ENCODE measurements at places on chromosomes 16 and 17.

- DNase-seq = no peak
Observed at GRCh38 chr17:74214484-74215341, 1.3 kb downstream of the TTYH2 start.

- no peak for DNase-seq
Observed at GRCh38 chr17:63452962-63453551, 7.0 kb upstream of the CYB561 start.

- DNase-seq = no peak
Observed at GRCh38 chr17:17987901-17988300, 15.2 kb downstream of the DRC3 start.

GRCh38 chr17:34235389-34236028, 19.6 kb upstream of the CCL2 start:
- no peak for DNase-seq

DNA sequence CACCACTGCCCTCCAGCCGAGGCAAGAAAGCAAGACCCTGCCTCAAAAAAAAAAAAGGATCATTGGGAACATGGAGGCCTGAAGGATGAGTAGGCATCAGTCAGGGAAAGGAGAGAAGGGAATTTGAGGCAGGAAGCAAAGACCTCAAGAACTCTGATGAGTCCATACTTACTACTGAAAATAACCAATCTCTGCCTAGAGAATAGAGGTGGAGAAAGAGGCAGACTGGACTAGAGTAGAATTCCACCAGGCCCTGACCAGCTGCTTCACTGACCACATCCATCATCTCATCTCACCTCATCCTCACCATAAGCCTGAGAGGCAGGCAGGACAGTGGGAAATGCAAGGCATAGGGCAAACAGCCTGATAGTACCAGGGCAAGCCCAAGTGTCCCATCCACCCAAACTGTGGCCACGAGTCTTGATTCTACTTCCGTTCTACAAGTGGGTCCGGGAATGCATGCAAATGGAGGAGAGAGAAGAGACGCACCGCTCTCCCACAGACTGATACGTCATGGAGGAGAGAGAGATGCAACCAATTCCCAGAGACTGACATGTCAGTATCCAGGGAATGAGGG, 17.1 kb downstream of the ANKRD11 start:
- no peak for DNase-seq

- no peak for DNase-seq
Observed at GRCh38 chr16:66469291-66469946, 42.3 kb downstream of the BEAN1 start.

GRCh38 chr16:12199524-12199923, 223.0 kb downstream of the SNX29 start:
- DNase-seq = no peak

- peak; percentile 46 for DNase-seq
Observed at GRCh38 chr16:3187798-3188674, at the start of gene OR1F1. OR1F1 (plus strand) TSS chr16:3188204.

DNA sequence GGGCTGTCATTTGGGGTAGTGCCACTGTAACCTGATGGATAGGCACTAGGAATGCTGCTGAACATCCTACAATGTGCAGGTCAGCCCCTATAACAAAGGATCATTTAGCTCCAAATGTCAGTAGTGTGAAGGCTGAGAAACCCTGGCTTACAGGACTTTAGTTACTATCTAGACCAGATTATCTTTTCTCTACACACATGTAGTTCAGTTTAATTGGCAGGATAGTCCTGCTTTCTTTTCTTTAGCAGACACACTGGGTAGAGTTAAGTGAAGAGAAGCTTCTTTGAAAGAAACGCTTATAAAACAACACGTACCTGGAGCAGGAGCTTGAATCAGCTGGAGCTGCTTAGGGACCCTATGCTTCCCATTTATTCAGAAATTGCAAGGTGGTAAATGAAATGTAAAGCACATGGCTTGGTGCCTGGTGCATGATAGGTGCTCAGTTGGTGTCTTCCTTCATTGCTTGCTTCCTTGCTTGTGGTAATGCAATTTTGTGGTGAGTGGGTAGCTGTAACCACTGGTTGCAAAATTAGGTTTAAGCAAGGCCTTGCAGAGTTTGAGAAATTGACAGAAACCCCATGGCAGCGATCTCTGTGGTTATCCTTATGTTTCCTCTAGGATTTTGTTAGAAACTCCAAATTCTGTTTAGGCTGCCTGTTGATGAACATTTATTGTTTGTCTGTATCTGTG, 9.4 kb downstream of the METTL9 start:
- DNase-seq = no peak

DNA sequence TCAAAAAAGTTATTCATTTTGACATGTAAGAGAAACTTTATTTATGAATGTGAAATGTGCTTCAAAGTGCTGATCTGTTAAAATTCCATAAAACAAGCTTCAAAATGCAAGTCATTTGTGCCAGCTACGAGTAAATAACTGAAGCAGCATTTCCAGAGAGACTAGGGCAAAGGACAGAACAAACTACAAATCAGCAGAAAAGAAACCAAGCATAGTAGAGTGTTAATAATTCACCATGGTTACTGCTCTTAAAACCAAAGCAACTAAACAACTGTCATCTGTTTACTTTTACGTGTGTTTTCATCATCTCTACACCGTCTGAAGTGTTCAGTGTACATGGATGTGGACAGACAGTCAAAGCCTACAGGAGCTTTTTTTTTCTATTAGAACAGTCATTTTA, 1.6 kb upstream of the ASPA start:
- DNase-seq = no peak

- DNase-seq = no peak
Observed at GRCh38 chr17:381941-382643, 29.5 kb upstream of the RPH3AL start.

- DNase-seq = no peak
Observed at GRCh38 chr16:64983231-64983630, 138.6 kb downstream of the CDH11 start.

DNA sequence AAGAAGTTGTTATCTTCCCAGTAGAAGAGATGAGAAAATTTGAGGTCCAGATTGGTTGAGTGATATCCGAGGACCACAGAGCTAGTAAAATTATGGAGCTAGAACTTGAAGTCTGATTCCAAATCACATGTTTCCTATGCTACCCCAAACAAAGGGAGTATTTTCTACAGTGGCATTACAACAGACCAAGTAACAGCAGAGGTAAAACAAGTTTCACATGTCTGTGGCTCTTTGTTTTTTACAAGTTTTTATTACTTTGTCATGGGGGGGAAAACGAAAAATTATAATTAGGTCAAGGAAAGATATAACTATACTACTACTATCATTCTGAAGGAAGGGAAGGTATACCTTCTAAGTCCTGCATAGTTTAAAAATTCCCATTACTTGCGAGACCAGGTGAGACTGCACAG, 49.4 kb downstream of the KANSL1 start:
- no peak for DNase-seq

DNA sequence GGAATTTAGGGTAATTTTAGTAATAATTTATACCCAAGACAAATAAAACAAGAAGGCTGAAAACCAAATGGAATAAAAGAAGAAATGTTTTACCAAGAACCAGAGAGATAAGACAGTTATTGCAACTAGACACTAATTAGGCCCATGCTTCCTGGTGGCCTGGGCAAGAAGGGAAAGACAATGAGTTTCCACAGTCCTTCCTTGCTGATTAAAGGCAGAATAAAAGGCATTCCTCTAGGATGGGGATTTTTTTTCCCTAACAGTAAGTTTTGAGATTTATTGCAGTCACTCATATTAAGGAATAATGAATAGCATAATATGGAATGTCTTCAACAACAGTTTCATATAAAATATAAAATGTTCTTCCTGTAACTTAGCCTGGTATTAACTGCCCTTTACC, 41.5 kb downstream of the TOM1L2 start:
- DNase-seq = no peak

- no peak for DNase-seq
Observed at GRCh38 chr16:14325502-14326401, 254.6 kb downstream of the MRTFB start.

DNA sequence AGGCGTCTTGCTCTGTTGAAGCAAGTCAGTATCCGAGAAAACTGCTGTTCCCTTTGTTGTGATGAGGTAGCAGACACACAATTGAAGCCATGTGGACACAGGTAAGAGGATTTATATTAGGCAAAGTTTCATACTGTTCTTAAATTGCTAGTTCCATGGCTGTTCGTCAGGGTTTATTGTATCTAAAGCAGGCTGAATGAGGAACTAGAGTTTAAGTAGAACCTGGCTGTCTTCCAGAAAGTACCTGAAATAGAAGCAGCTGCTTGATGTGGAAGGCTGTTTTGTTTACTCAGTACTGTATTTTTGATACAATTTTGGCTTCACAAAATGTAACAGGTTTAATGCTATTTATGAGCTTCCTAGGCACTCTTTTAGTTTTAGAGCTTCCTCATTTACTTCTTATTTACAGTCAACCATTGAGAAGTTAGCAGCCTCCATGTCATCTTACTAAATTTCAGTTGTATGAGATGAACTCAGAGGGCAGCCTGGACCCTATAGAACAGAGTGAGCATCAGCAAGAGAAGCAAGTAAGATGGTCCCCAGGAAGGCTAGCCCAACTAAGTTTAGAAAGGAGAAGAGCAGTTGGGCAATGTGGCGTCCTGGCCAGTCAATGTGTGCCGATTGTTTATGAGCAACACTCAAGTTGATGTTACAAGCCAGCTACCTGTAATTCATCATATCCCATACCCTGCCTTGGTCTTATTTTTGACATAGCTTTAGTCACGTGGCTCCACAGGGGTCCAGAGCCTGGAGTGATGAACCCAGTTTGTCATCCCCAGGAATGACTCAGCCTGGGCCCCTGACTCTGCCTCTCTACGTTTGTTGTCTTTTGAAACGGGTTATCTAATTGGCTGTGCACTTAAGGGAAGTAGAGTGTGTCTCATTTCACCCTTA, 9.7 kb upstream of the ARL2BP start:
- DNase-seq = no peak

DNA sequence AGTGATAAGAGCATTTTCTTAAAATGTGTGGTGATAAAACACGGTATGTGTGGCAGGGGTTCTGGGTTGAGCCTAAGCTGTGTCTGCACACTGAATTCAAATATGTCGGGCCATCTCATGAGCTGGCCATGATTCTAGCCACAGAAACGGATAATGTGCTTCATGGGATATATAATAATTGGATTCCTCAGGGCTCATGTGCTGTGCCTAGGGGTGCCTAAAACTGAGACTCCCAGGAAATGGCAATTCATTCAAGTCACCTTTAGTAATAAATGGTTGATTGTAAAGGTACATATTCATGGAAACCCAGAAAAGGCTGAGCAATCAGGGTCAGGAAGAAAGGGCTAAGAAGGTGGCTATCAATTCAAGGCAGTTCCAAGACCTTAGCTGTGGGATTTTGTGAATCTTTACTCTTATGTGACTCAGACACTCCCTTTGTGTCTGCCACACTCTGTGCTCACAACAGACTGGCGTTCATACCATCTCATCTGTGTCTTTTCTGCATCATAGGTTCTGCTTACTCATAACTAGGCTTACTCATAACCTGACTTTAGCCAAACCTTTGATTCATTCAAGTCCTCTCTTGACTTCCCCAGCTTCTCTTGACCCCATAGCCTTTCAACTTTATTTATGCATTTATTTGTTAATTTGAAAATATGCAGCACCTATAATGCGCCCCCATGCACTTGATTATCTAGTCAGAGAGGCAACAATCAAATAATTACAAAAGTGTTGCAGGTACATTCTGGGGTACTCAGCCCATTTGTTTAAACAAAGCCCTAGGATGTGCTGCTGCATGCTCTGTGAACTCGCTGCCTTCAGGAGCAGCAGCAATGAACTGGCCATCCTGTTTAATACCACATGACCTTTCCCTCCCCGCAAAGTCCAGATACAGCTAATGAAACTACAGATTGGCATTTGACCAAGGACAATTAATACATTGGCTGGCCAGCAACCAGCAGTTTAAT, 28.4 kb upstream of the MED13 start:
- no peak for DNase-seq

DNA sequence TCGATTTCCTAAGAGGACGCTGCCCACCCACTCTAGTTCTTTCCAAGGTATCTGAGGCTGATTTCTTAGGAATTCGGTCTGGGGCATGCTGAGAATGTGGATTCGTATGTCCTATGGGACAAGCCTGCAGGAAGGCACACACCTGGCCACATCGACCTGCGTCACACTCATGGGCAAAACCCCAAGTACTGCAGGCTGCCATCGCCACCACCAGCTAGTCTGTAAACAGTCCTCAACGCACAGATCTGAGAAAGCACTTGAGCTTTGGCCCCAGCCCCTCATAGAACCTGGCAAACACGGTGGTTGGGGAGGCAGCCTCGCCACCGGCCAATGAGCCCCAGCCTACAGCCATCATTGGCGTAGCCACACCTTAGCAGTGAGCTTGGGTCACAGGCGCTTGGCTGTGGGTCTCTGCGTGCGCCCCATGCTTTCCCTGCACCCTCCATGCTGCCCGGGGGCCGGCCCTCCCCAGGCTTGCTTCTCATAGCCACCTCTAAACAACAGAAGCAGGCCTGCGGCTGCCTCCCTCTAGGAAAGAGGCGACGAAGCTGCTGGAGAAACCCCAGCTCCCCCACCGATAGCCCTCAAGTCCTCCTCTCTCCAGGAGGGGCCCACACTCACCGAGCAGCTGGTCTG, 75.1 kb downstream of the ZNF778 start:
- no peak for DNase-seq

- no peak for DNase-seq
Observed at GRCh38 chr17:45950888-45951287, 48.2 kb upstream of the STH start.

- DNase-seq = no peak
Observed at GRCh38 chr16:2331199-2331930, 9.2 kb downstream of the ABCA3 start.

DNA sequence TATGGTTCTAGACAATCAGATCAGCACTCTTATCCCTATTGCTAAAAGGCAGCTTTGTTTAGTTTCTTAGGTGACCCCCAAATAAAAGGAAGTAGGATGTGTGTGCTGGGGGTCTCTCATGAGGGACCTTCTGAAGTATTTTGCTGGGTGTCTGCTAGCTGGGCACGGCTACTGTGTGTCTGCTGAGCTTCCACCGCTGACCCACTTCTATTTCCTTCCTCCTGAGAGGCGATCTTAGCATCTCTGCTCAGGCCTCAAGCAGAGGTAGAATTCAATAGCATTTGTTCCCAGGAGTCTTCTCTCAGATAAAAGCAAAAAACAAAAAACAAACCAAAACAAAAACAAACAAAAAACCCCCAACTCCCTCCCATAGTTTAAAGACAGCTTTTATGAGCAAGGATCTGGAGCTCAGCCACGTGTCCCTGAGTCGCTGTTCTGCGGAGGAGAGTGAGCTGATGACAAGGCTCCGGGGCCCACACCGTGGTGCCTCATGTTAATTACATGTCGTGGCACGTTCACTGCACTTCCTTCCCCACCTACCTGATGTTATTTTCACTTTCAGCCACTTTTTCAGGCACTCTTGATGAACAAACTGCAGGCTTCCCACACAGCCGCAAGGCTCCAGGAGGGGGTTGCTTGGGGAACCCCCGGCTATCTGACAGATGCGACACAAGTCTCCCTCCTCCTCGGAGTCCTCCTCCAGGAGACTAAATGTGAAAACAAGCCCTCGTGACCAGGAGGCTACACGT, 83.5 kb downstream of the MARCHF10 start:
- DNase-seq = peak; percentile 69

- no peak for DNase-seq
Observed at GRCh38 chr16:69555867-69556266, 9.9 kb upstream of the NFAT5 start.
